Stimulated activated CD4-positive, alpha-beta T cell treated with anti-CD3 and anti-CD28 coated beads, TNF-alpha, amount 100 ng/mL, for 1 hour (primary cell): ENCODE measurements at places on chromosomes 12 and 14.
A peak's percentile ranks its signal among the peaks of the same experiment; 100 is the strongest.

DNA sequence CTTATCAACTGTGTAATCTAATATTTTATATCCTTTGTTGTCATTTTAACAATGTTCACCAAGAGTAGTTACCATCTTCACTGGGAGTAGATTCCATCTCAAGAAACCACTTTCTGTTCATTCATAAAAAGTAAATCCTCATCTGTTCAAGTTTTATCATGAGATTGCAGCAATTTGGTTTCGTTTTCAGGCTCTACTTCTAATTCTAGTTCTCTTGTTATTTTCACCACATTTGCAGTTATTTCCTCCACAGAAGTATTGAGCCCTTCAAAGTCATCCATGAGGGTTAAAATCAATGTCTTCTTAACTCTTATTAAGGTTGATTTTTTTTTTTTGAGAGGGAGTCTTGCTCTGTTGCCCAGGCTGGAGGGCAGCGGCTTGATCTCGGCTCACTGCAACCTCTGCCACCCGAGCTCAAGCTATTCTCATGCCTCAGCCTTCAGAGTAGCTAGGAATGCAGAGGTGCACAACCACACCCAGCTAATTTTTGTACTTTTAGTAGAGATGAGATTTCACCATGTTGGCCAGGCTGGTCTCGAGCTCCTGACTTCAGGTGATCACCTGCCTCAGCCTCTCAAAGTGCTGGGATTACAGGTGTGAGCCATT lies 276.6 kb downstream of the ACSS3 start:
- DNase-seq, result no peak

DNA sequence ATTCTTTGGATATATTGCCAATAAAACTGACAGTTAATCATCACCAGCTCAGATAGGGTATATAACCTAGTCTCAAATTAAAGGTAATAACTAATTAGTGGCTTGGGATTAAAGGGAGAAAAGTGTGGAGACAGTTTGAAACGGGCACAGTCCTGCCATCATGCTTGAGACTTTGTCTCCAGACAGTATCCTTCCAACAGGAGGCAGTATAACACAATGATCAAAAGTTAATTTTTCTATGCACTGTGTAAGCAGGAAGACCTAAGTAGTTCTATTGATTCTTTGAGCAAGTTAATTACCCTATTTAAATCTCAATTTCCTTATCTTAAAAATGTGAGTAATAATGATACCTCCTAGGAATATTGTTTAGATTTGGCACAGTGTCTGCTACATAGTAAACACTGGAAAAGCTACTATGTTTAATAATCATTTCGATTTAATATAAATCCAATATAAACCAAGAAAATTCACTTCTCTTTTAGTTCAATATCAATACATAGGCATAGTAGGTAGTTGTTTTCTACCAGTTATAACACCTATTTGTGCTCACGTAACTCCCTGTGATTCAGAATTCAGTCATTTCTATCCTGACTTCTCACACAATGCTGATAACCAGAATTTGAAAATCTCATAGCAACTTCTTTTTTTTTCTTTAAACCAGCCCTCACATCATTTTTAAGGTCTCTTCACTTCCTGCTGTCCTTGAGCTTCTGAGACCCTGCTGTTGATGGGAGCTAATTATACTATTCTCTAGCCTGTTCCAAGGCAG lies 53.7 kb downstream of the GALNT4 start:
- no peak for DNase-seq

DNA sequence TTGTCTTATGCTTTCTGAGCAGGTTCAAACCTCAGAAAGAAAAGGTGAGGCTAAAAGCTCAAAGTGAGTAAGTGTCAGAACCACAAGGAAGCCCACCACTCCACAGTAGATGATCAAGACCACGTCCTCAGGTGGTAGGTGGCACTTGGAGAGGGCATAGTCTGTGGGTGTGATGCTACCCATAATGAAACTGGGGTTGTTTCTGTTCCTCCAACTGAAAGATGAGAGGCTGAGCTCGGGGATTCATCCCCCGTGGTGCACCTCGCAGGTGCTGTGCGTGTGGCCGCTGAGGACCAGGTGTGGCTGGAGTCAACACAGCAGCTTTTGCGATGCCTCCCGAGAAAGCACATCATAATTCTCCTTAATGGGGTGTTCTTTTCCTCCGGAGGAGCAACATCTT lies 285.7 kb downstream of the TTC8 start:
- no peak for DNase-seq

DNA sequence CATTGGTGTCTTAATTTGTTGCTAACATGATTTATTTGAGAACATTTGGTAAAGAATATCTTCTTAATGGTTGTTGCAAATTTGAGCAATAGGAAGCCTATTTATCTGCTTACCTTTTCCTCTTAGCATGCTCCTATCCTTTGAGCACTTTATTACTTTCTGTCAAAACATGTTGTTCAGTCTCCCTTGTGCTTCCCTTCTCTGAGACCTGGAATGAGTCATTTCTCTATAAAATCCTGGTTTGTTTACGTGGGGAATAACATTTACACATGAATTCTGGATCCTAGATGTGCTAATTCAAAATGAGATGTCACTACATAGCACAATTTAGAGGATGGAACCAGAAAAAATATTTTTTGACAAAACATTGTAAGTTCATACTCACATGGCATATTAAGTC lies 844.0 kb upstream of the LRFN5 start:
- DNase-seq, result no peak

GRCh38 chr12:12439636-12440035 lies 82.8 kb downstream of the BORCS5 start:
- DNase-seq, result peak; percentile 46

DNA sequence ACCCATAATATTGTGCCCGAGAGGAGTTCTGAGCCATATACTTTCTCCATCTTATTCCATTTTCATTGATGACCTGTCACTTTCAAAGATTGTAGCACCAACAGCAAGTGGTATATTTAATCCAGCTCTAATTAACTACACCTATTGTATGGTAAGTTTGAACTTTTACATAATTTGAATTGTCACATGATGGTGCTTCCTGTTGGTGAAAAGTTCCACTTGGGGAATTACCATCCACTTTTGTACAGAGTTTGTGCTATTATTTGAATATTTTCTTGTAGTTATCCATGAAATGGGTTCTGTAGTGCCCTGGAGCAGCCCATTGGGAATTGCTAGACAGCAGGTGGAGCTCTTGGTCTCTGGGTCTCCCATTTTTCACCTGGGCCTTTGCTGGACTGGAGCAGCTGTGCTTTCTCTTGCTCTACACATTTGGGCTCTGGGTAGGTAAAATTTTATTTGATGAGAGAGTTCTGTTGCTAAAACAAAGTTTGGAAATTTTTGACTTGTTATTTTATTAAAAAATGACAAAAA lies 3.0 kb downstream of the SMCO3 start:
- no peak for DNase-seq

- no peak for DNase-seq
Measured at GRCh38 chr12:127657036-127657435, 609.9 kb upstream of the TMEM132C start.

- DNase-seq, result no peak
Measured at GRCh38 chr14:49897965-49898364, 5.1 kb downstream of the ARF6 start.

DNA sequence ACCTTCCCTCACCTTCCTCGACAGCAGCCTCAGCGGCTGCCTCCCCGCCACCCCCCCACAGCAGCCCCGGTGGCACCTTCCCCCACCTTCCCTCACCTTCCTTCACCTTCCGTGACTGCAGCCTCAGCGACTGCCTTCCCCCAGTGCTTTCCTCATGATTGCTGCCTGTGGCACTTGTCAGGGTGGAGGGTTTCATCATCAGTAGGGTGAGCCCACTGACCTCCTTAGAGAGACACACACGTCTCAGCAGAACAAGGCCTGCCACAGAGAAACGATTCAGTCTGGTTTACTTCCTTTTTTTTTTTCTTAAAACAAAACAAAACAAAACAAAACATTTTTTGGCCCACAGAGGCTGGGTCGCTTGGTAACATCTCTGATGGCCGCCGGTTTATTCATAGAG lies 75.0 kb downstream of the EP400 start:
- no peak for DNase-seq

DNA sequence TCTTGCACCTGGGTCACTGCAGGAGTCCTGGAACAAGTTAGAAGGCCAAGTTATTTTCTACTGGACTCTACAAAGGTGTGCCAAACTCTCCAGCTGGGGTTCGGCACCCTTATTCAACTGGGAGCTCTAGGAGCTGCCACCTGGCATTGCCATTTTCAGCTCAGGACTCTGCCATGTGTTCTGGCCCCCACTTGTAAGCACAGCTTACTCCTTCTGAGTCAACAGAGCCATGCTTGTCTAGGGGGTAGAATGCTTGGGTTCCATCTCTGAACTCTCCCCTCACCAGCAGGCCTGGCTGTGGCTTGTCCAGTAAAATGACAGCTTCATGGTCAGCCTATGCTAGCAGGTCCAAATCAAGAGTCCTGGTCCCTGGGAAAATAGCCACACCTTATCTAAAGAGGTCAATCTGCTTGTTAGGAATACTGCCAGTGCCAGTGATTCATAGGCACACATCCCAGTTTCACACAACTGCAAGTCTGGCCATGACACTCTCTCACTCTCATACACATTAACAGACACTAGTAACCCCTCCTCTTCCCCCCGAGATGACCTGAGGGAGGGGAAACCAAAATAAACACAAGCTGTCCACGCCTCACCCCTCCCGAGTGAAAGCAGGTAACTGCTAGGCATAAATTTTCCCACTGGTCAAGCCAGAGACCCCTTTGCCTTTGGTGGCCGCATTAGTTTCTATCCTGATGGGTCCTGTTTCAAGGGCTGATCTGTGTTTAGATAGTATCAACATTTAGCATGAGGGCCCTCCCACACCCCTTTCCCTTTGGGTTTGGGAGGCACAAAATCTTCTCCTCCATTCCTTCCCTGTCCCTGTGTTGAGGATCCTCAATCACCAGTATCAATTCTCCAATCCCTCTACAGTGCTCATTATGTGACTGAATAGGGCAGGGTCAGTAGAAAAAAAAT lies 182.3 kb upstream of the GZMB start:
- no peak for DNase-seq

GRCh38 chr12:74286254-74286653 lies 251.4 kb upstream of the ATXN7L3B start:
- DNase-seq, result no peak

DNA sequence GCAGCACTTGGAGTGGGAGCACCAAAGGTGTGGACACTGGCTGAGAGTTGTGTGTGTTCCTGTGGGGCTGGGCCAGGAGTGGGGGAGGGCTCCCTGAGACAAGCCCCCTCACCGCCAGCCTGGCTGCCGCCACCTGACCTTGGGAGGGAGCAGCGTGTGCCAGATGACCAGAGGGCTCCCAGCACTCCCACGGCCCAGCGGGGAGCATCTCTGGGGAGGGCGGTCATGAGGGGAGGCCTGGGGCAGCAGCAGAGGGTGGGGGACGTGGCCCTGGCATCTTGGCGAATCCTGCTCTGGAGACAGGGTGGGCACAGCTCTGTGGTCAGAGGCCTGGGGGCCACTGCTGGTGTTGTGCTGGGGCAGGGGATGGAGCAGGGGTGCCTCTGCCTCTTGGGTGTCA lies 10.7 kb downstream of the CEP170B start:
- no peak for DNase-seq

DNA sequence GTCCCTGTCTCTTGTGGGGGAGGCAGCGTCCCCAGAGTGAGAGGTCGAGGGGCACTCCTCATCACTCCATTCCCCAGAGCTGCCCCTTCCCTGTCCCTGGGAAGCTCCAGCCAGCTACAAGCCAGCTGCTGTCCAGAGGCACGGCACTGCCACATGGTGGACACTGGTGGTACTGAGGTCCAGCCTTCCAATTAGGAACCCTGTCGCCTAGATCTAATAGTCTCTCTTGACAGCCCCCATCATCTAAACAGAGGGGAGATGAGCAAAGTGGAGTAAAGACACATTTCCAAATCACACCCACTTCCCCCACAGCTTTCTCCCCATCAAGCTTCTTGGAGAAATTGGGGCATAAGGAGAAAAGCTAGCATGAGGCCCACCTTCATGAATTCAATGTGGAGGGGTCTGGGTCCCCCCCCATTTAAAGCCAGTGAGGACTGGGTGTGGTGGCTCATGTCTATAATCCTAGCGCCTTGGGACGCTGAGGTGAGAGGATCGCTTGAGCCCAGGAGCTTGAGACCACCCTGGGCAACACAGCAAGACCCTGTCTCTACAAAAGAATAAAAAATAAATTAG lies 2.1 kb upstream of the INHBE start:
- no peak for DNase-seq

DNA sequence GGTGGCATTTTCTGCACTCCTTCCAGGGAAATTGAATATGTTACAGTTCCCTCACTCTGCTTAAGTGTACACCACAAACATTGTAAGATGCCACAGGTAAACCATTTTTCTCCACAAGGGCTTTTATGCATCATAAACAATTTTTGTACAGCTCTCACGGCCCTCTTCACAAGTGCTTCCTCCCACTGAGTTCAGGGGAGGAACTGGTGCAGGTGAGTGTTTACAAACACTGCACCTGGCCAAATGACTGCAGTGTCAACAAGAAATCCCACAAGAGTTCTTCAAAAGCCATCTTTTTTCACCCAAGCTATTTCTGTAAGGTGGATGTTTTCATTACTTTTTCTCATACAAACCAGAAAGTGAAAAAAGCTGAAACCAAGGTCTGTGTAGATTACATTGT lies 973.2 kb downstream of the AACS start:
- DNase-seq, result no peak

DNA sequence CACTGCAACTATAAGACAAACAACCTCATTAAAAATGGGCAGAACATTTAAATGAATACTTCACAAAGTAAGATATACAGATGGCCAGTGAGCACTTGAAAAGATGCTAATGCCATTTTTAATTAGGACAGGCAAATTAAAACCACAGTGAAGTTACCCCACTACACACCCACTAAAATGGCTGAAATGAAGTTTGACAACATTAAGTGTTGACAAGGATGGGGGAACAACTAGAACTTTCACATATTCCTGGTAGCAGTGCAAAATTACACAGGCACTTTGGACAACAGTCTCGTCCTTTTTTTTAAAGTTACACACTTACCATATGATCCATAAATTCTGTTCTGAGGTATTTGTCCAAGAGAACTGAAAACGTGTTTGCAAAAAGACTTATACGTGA lies 278.9 kb upstream of the DIO3 start:
- no peak for DNase-seq

DNA sequence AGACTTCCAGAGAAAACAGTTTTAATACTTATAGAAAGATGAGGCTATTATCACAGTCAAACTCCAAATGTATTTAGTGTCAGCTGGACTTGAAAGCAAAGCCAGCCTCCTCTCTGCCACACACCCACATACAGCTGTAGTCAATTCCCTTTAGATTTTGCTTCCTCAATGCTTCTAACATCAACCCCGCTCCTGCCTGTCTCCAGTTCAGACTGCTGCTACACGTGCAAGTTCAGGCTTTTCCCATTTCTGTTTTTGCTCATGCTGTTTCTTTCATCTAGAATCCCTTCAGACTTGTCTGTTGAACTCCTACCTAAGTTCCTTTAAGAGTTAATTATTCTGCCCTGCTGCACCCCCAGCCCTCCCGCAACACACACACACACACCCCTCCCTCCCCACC lies 380.0 kb downstream of the KCNH5 start:
- DNase-seq, result no peak

DNA sequence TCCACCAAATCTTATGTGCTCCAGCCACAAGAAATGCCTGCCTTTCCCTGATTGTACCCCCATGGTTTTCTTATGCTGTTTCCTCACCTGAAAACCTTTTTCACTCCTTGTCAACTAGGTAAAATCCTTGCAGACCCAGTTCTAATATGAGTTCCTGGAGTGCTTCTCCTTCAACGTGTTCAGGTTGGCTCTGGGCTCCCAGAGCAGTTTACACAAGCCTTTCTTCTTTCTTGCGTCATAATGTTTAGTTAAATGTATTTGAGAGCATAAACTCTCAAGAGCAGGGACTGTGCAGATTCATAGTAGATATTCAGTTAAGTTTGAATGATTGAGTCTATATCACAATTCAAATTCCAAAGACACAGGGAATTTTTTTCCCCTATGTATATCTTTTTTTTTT lies 484.8 kb upstream of the CCDC196 start:
- DNase-seq, result no peak
